Dermis microvascular lymphatic vessel endothelial cell (primary cell): ENCODE measurements at places on chromosomes 5 and 9. TPM values are rescaled to one million over a fixed set of nuclear protein-coding genes. Genes with fewer than 3 reads are reported as not detected.

The FGF10 gene
- total RNA-seq, result not detected in 2 replicates

The SYNPO gene
- total RNA-seq, result 5.6 and 12.3 TPM in 2 replicates

The PPP1R26 gene
- 8.7 and 11.3 TPM in 2 replicates for total RNA-seq

The CYLC2 gene
- total RNA-seq, result not detected in 2 replicates

The DNM1 gene
- total RNA-seq, result 0.13 and 0.38 TPM in 2 replicates

The SLC1A3 gene
- total RNA-seq, result not detected in 2 replicates

The MUSK gene
- total RNA-seq, result not detected in 2 replicates

The PRRX2 gene
- 0.13 and 1.2 TPM in 2 replicates for total RNA-seq

The YTHDC2 gene
- total RNA-seq, result 32.4 and 34.5 TPM in 2 replicates
